ENCODE measurements at places on chromosomes 11 and 22.

DNA sequence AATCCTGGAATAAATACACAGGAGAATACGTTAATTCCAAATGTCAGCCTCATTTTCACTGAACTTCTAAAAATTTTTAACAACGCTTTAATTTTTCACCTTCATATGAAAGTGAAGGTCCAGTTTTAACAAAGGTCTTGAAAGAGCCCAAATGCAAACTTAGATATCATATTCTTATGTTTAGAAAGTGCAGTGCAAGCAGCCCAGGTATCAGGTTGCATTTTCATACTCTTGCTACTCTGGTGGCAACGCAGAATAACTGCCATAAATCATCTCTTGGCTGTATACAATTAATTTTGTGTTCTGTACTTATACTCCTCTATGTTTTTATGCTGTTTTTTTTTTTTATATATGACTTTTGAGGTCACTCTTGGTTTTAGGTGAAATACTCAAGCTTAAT, 496.7 kb upstream of the ARHGAP42 start:
- no peak for DNase-seq

- DNase-seq: no peak
These were observed 336.8 kb upstream of the NCAM1 start for GRCh38 chr11:112624431-112624830.

DNA sequence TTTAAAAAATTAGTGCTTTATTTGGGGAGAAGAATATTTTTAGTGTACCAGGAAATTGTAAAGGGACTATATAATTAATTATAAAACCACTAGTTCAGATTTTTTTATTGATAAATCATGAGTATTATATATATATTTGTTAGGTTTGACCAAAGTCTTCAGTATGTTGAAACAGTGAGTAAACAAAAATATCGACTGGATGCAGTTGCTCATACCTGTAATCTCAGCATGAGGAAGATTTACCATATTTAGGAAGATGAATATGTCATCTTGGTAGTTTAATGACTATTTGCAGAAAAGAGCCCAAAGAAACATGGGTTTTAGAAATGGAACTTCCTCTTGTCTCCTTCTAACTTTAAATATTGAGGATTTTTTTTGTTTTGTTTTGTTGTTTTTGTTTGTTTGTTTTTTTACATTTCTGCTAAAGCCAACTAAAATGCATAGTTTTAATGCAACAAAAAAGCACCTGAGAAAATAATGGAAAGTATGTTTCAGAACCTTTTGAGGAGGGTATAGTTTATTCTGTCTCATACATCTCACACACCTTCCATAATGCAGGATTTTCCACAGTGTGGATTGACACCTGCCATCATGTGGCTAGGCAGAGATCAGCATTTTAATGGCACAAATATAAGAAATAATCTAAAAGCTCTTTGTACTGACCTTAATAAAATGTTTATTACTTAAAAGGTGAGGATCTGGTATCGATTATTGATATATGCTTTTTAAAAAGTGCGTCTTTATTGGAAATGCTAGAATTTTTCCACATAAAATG, 114.3 kb downstream of the ARHGAP42 start:
- no peak for DNase-seq

- DNase-seq: no peak
These were observed 2.8 kb upstream of the SIDT2 start for GRCh38 chr11:117175781-117176180.

- no peak for DNase-seq
These were observed 10.1 kb downstream of the OVOL1 start for GRCh38 chr11:65796726-65797601.

GRCh38 chr11:36718451-36718850, 120.4 kb upstream of the RAG2 start:
- DNase-seq: no peak

GRCh38 chr11:93005239-93005638, 35.8 kb downstream of the MTNR1B start:
- no peak for DNase-seq

- no peak for DNase-seq
These were observed 271.0 kb downstream of the CTTN start for GRCh38 chr11:70669281-70669680.

GRCh38 chr11:7610393-7610792, 62.9 kb downstream of the CYB5R2 start:
- DNase-seq: no peak

GRCh38 chr11:72758690-72759389, 6.6 kb upstream of the ARAP1 start:
- DNase-seq: no peak

- peak; percentile 54 for DNase-seq
These were observed 6.4 kb upstream of the UBASH3B start for GRCh38 chr11:122649116-122649515.

GRCh38 chr11:405323-405953, 9.4 kb downstream of the SIGIRR start:
- DNase-seq: no peak

DNA sequence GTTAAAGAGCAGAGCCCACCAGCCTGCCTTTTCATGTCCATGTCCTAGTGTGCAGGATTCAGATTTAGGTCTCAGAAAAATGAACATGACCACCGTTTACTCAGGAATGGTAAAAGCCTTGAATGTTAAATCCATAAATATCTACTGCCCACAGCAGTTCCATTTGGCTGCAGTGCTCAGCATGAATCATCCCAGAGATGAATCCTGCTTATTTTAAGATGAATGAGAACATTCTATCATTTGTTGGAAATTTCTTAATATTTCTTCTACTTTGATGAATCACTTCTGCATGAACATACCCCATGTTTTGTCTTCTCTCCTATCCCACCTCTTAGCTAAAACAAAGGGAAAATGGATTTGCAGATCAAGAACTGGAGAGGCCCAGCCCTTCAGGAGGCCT, 47.5 kb upstream of the AQP11 start:
- peak; percentile 69 for DNase-seq

DNA sequence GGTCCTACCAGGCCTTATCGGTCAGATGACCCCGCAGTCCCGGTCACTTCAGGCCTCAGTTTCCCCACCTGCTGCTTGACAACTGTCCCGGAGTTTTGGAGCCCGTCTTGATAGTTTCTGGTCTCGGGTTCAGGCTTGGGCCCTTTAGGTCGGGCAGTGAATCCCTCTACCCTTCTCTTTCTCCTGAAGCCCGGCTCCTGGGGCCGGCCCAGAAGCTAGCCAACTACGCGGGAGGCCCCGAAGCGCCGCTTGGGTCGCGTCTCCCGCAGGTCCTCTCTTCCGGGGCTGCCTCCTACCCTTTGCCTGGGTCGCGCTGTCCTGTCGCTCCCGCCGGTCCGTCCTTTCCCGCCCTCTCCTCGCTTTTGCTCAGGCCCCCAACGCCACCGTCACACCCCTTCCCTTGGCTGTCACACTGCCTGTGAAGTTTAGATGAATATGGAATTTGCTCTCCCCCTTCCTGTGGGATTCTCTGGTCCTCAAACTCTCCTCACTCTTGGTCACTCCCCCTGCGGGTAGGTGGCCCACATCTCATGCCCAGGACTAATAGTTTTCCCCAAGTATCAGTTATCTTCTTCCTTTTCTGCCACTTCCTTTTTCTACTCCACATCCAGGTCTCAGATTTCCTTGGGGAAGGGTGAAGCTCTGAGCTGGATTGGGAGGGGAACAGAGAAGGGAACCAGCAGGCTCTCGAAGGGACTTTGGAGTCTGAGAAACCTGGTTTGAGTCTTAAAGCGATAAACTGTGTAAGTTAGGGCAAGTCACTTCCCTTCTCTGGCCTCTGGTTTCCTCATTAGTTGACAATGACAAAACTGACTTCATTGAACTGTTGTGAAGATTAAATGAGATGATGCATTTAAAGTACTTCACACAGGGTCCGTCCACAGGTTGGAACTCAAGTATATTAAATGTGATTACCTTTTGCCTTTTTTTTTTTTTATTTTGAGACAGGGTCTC, 790 bp downstream of the RAB1B start:
- DNase-seq: peak; percentile 58

- peak; percentile 20 for DNase-seq
These were observed 725 bp downstream of the KDM2A start for GRCh38 chr11:67119585-67120391.

GRCh38 chr11:4610258-4610935, 2.4 kb upstream of the TRIM68 start:
- DNase-seq: peak; percentile 4

DNA sequence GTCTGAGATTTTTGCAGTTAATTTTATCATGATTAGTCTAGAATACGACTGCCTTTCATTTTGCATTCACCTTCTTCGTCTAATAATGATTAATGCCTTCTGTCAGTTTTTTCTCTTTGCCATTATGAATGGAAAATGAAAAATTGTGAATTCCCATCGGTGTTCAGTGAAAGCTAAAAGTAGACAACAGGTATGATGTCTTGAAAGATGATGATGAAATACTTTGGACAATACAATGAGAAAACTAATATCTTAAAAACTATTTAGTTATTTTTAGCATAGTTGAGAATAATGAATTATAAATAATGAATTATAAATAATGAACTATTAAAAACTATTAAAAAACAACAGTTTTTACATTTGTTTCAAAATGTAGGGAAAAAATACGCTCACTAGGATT, 5.0 kb downstream of the C11orf58 start:
- no peak for DNase-seq

- DNase-seq: peak; percentile 81
These were observed 7.3 kb downstream of the SNX19 start for GRCh38 chr11:130908770-130909625.

DNA sequence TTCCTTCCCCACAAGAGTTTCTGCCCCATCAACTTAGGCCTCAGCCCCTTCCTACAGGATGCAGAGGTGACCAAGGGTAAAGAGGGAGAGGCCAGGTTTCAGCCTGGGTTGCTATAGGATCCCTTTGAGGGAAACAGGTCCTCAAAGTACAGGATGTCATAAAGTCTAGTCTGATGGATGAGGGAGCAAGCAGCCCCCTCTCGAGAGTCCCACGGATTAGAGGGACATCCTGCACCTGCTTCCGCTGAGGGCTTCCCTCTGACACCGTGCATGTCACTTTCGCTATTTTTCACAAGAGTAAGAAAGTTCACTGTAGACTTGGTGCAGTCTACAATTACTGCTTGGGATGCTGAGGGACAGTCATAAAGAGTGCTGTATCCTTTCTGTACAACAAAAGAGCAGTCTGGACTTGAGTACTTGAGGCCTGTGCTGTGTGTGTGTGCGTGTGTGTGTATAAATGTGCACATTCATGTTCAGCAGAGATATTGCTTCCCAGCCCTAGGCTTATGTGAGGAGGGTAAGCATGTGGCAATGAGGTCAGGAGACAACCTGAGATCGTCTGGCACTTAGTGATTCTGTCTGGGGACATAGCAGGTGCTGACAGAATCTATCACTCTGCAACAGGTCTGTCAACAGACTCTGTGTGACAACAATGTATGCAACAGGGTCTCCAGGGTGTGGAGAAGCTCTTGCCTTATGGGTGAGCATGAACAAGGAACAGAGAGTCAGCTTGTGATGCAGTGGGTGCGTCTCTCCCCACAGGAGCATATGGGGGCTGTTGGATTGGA, 18.0 kb upstream of the CHST1 start:
- DNase-seq: no peak

DNA sequence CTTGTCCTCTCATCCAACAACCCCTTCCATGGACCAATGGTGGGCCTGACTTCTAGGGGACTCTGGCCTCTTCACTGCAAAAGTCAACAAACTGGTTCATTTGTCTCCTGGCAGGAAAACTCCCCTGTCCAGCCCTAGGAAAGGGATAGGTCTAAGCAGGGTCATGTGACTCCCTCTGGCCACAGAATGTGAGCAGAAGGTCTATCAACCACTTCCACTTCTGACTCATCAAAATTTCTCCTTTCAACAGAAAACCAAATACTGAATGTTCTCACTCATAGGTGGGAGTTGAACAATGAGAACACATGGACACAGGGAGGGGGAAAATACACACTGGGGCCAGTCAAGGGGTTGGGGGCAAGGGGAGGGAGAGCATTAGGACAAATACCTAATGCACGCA, 1.3 kb upstream of the ISX start:
- no peak for DNase-seq

DNA sequence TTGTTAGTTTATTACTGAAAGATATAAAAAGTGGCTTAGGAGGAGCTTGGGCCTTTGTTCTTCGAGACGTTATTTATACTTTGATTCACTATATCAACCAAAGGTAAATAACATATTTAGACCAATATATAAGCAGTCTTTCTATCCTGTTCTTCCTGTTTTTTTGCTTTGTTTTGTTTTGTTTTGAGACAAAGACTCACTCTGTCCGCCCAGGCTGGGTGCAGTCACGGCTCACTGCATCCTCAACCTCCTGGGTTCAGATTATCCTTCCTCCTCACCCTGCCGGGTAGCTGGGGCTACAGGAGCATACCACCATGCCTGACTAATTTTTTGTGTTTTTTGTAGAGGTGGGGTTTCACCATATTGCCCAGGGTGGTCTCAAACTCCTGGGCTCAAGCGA, 66.8 kb downstream of the ATM start:
- no peak for DNase-seq

- DNase-seq: no peak
These were observed 52.4 kb upstream of the TTLL12 start for GRCh38 chr22:43239193-43239780.

DNA sequence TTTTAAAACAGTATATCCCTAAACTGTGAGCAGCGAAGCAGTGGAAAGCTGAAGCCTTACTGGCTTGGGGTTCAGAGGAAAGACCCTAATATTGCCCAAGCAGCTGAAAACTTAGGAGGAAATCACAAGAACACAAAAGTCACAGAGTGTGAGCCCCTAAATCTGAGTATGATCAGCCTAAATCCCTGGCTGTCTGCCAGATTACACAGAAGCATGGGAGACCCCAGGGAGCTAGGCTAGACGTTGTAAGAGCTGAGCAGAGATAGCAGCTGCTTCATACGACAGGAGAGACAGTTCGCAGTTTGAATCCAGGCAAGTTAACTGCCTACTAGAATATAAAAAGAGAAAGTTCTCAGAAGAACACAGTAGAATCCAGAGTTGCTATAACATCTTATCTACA, 81.2 kb downstream of the PACS1 start:
- DNase-seq: no peak

- DNase-seq: peak; percentile 71
These were observed 6.5 kb upstream of the ST3GAL4 start for GRCh38 chr11:126348806-126349582.

- DNase-seq: no peak
These were observed 723 bp downstream of the FOXRED2 start for GRCh38 chr22:36505998-36506635.

DNA sequence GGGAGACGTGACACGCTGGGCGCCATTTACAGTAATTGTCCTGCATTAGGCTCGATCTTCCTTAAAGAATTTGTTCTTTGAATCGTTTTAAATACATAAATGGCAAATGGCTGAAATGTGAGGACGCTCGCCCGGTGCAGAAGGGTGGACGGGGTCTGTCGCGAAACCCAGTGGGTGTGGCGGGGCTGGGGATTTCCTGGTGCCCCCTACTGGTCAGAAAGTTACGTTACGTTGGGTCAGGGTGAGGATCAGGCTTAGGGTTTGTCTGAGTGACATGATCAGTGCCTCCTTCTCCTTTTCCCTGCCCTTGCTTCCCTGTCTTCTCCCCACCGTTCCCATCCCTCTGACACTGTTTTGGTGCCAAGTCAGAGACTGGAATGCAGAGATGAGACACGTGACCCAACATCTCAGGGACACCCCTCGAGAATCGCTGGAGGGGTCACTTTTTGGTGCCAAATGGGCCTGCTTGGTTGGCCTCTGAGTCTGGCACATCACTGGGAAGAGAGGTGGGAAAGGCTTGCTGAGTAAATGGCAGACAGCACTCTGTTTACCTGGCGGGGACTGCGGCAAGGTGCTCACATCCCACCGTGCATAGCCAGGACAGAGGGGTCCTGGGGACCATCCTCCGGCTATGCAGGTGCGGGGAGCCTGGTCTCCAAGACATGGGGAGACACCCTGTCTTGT, 1107.6 kb downstream of the BRD1 start:
- DNase-seq: no peak

Data from AG08395 (cell line).